Myocyte (in vitro differentiated cells): ENCODE measurements at places on chromosomes 2 and 18. TPM values are rescaled to one million over a fixed set of nuclear protein-coding genes. Genes with fewer than 3 reads are reported as not detected.
A peak's percentile ranks its signal among the peaks of the same experiment; 100 is the strongest.

The TOGARAM2 gene
- total RNA-seq: 1.0 and 1.7 TPM in 2 replicates

The TEKT4 gene
- not detected in 2 replicates for total RNA-seq

The ASXL3 gene
- not detected in 2 replicates for total RNA-seq

The INO80C gene
- total RNA-seq: 8.8 and 9.8 TPM in 2 replicates

The UGT1A9 gene
- total RNA-seq: not detected in 2 replicates

The GALNT5 gene
- 25.6 and 27.1 TPM in 2 replicates for total RNA-seq

The ADD2 gene
- not detected in 2 replicates for total RNA-seq

The AGXT gene
- not detected in 2 replicates for total RNA-seq

The PAX3 gene
- 2.2 and 2.7 TPM in 2 replicates for total RNA-seq

DNA sequence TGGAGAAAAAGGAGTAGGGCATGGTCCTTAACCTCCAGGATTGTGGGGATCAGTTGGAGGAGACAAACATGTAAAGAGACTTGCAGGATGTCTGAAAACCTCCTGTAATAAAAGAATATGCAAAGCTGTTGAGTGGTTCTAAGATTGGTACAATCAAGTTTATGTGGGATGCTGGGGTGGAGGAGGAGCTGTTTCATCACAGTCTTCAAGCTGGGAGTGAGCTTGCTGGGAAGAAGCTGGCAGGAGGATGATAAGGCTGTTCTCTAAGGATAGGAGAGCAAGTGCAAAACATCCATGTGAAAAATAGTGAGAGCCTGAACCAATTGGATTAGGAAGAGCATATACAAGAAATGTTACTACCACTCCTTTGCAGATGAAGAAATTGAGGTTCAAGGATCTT lies 161.9 kb upstream of the CRIM1 start:
- no peak for DNase-seq

GRCh38 chr2:186319105-186319504 lies 167.0 kb upstream of the ZC3H15 start:
- no peak for DNase-seq

GRCh38 chr2:55923091-55923981 lies at the start of gene EFEMP1:
Gene EFEMP1, minus strand, starts transcription at chr2:55923782. Its CDS starts 1,342 bp downstream, at chr2:55922440.
- DNase-seq: peak; percentile 28

DNA sequence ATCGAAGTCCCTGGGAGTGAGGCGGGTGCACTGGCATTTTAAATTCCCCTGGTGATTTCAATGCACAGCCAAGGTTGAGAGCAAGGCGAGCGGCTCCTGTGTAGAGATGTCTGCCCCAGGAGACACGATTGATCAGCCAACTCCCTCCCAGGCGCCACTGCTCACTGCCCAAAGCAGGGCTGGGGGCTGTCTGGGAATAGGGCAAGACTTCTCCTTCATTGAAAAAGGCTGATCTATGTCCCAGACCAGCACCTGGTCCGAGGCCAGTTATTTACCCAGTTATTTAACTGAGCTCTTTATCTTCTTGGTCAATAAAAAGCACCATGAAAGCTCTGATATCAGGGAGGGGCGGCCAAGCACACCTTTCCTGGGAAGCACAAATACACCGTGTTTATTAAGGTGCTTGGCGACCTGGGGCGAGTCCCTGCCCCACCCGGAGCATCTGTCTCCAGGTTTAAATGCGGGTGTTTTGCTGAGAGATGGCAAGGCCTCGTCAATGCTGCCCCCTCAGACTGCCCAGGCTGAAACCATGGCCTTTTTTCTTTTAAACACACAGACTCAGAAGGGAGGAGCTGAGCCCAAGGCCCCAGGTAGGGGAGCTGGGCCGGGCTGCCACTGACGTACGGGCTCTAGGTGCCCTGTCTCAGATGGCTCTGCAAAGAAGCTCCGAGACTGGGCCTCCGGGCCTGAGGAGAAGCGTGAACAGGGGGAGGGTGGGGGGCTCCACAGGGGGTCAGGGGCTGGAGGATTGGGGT lies 73.9 kb upstream of the HPCAL1 start:
- DNase-seq: no peak

DNA sequence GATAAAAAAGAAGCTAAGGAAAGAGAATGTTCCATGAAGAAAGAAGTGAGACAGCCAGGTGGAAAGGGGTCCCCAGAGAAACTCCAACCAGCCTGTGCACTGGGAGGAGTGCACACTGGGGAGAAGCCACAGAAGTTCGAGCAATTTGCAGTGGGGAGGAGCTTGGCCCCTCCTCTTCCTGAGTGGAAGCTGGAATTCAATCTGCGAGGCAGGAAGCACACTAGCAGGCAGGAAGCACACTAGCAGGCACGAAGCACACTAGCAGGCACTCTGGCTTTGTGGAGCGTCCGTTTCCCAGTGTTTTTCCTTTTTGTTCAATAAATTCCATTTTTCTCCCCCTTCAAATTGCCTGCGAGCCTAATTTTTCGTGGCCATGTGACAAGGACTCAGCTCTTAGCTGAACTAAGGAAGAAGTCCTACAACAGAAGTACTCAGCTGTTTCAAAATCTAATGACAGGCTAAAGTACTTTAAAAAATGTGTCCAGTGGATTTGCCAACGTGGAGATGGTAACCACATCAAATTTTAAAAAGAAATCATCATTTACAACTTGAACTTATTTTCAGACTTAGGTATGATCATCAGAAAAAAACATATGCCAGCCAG lies 21.4 kb upstream of the SPIRE1 start:
- peak; percentile 81 for DNase-seq

GRCh38 chr2:155502766-155503165 lies 804.3 kb downstream of the KCNJ3 start:
- DNase-seq: no peak

- DNase-seq: no peak
Measured at GRCh38 chr2:126703311-126703710, 47.4 kb downstream of the GYPC start.

GRCh38 chr2:46171996-46172546 lies 125.1 kb upstream of the EPAS1 start:
- no peak for DNase-seq

GRCh38 chr2:240204431-240205276 lies 64.2 kb upstream of the OTOS start:
- DNase-seq: no peak

DNA sequence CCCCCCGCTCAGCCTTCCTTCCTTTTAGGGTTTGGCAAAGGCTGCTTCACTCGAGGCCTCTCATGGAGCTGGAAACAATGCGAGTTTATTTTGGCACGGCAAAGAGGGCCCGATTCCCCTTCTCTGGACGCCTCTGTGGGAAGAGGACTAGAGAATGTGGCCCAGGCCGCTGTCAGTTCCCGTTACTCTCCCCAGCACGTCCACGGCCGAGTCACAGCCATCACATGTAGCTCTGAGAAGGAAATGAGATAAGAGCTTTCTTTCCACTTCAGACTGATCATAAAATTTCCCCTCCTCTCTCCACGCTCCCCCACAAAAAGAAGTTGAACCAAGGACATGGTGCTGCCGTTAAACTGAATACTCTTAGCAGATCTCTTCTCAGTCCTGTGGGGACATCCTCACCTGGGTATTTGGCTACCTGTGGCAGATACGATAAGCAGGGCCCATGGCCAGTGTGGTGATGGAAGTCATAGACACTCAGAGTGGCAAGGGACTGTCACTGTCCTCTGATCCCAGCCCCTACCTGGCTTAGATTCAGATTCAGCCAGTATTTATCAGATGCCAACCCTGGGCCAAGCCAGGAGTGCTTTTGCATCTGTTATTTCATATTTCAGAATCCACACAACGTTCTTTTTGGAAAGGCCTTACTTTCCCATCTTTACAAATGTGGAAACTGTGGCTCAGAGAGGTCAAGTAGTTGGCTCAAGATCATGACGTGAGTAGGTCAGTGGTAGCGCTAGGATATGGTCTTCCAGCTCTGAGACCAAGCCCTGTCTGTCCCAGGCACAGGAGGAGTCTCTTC lies 101.2 kb downstream of the MCFD2 start:
- DNase-seq: no peak

- DNase-seq: no peak
Measured at GRCh38 chr2:42984081-42984480, 191.7 kb upstream of the HAAO start.

DNA sequence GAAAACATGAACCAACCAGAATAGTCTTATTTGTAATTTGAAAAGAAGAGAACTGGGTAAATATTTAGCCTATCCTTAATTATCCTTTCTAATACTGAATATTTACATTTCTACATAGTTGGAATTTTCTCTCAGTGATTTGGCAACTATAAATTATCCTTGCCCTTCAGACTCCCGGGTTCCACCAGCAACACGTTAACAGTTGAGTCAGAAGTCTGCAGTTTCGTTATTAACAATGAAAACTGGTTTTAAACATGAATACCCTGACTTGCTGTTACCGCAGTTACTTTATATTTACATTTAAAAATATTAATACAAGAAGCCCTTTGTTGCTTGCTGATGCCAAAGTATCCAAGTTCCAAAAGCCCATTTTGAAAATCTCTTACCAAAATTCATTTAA lies 673.0 kb downstream of the ARHGAP15 start:
- no peak for DNase-seq

DNA sequence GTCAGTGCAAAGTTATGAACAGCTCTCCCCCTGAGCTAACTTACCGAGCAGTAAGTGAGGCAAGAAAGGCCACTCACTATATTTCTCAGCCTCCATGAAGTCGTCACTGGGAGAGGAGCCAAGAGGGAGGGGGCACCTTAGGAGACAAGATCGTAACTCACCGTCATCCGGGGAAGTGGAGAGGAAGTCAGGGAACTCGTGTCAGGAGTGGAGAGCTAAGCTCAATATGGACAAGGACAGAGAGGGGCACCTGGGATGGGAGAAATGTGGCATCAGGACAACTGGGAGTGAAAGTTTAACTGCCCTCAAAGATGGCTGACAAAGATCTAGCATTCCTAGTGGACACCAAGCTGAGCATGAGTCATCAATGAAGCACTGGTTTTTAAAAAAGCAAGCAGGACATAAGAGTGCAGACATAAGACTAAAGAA lies 37.1 kb downstream of the BCL11A start:
- peak; percentile 6 for DNase-seq

- DNase-seq: no peak
Measured at GRCh38 chr2:69561101-69561500, 82.4 kb downstream of the AAK1 start.

DNA sequence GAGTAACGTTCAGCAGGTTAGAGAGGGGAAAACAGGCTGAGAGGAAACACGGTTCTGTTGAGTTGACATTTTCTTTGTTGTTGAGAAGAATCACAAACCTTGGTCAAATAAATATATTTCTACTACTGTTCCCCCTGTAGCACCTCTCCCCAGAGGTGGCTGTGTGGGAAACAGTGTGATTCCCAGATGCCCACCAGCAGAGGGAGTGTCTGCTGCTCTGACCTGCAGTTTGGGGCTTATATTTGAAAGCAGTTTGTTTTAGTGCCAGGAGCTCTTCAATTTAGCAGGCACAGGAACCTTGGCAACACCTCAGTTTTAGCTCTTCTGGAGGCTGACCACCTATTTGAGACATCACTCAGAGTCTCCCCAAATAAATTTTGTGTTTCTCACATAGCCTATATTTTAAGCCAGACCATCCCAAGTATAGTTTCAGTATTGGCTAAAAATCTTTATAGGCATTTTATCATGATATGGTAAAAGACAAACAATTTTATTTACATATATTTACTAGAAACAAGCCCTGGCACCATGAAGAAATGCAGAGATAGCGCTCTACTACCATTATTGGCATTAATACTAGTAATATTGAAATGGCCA lies 75.7 kb downstream of the PIK3C3 start:
- DNase-seq: peak; percentile 12

GRCh38 chr2:161103451-161103831 lies 56.8 kb upstream of the TANK start:
- DNase-seq: no peak

DNA sequence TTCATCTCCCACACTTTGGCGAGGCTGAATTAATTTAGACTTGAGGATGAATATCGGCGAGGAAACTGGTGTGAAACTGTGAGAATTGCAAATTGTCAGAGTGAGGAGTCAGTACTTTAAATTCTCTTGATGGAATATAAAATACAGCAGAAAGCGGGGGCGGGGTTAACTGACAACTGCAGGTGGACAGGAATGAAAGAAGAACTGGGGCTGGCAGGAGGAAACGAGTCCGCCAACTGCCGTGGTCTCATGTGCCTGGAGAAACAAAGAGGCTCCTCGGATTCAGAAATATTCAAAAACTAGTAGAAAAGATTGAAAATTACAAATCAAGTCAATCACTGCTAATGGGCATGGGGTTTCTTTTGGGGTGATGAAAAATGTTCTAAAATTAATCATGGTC lies 44.3 kb downstream of the MOGAT1 start:
- DNase-seq: peak; percentile 61

DNA sequence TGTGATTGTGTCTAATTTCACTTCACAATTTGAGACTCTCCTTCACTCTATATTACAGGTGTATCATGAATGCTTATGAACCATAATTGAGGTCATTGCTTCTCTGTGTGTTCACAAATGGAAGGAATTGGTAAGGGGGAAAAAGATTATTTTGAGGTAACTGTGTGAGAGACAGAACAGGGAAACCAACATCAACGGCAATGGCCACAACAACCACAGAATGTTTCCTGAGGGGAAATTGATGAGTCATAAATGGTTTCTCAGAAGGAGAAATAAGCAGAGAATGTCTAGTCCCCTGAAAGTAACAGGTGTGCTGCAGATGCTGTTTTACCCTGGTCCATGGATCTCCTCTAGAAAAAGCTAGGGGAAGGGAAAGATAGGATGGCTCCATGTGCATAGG lies 361.2 kb upstream of the GALNT5 start:
- DNase-seq: peak; percentile 61

DNA sequence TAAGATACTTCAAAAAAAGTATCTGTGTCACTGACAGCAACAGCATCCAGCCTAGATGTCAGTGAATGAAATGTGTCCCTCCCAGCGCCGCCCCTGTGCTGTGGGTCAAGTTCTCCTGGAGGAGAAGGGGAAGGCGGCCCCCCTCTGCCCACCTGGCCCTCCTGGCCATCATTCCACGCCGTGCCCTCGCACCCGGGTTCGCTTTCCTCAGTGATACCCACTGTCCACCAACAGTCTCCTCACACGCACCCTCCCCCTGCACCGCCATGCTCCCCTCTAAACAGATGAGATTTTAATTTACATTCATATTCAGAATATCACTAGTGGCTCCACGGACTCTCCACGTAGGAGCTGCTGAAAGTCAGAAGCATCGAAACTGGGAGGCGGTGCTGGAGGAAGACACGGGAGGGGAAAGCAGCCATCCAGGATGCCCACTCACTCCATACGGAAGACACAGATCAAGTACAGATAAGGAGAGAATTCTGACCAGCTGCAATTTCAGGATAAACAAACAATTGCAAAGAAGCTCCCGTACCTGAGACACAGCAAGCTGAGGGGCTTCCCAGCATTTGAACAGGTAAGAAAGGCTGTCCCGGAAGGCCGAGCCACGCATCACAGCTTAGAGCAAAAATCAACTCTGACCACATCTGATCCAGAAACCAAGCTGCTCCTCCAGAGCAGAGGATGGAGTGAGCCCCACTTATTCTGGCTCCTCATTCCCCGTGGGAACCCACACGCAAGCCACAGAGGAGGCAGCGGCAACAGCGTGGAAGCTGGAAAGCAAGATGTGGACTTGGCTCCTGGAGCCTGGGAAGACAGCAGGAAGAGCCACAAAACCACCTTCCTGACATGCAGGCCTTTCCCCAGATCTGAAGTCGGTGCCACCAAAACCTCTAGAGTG lies 49.7 kb downstream of the PXDN start:
- no peak for DNase-seq
